CD14-positive monocyte (primary cell): ENCODE measurements at places on chromosomes 6 and 20. TPM values are rescaled to one million over a fixed set of nuclear protein-coding genes. Genes with fewer than 3 reads are reported as not detected.

GRCh38 chr20:60857708-60858107 lies 394.4 kb upstream of the CDH4 start:
- no peaks in the 10 kb centered on the region for H3K4me1 ChIP-seq
- no peak overlapping the region for H3K27ac ChIP-seq
- no peaks in the 10 kb centered on the region for H3K36me3 ChIP-seq
- no peaks in the 10 kb centered on the region for H3K27me3 ChIP-seq

DNA sequence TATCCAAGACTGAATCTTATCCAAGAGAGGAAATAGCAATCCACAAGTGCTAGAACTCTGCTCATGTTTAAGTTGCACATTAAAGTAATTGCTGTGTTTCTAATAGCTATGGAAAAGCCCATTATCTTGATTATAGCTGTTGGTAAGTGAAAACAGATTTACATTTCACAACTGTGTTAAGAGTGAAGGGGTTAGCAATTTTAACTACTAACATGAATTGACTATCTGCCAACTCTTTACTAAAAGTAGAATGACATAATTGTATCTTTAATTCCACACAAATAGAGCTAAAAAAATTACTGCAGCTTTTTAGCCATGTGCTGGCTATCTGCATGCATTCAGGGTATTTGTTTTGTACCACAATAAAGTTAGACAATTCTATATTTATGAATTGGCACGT lies 277.9 kb upstream of the IRAK1BP1 start:
- no peaks in the 10 kb centered on the region for H3K36me3 ChIP-seq
- no peak overlapping the region for H3K4me3 ChIP-seq
- DNase-seq: no peak
- no peak overlapping the region for H3K27ac ChIP-seq

GRCh38 chr20:32091888-32092346 lies 17.6 kb upstream of the TM9SF4 start:
- H3K27ac ChIP-seq: no peak overlapping the region
- H3K36me3 ChIP-seq: peaks cover 93% of the 10 kb centered on the region
- no peaks in the 10 kb centered on the region for H3K27me3 ChIP-seq
- peak; percentile 76 for DNase-seq
- no peaks in the 10 kb centered on the region for H3K4me1 ChIP-seq
- H3K4me3 ChIP-seq: no peak overlapping the region

GRCh38 chr6:110492584-110492983 lies 16.2 kb upstream of the SLC22A16 start:
- DNase-seq: no peak
- no peaks in the 10 kb centered on the region for H3K27me3 ChIP-seq
- no peak overlapping the region for H3K4me3 ChIP-seq
- H3K27ac ChIP-seq: no peak overlapping the region
- H3K4me1 ChIP-seq: no peaks in the 10 kb centered on the region
- no peaks in the 10 kb centered on the region for H3K36me3 ChIP-seq

NTSR1 gene
- 0.40 TPM for polyA plus RNA-seq

FNDC1 gene
- not detected for polyA plus RNA-seq

DNA sequence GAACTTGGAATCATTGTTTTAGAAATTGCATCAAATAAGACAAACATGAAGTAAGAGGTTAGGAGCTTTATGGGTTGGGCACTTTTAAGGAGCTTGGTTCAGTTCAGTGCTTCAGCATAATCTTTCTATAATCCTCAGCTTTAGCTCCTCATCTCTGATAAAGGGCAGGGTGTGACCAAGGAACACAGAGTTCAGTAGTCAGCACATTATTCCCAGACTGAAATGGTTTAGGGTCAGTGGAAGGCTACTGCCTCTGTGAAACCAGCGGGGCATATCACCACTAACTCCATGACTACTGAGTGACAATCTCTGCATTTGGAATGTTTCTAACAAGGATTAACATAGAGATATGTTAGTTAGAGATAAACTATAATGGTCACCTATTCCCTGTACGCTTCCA lies 36.9 kb downstream of the CRYBG1 start:
- no peaks in the 10 kb centered on the region for H3K4me1 ChIP-seq
- H3K36me3 ChIP-seq: no peaks in the 10 kb centered on the region
- no peak for DNase-seq
- H3K27me3 ChIP-seq: peaks cover 2% of the 10 kb centered on the region
- H3K27ac ChIP-seq: no peak overlapping the region
- H3K4me3 ChIP-seq: no peak overlapping the region
